ENCODE measurements at places on chromosomes 5 and 9.

- DNase-seq: no peak
These were observed 222.7 kb downstream of the ICE1 start for GRCh38 chr5:5645198-5645597.

DNA sequence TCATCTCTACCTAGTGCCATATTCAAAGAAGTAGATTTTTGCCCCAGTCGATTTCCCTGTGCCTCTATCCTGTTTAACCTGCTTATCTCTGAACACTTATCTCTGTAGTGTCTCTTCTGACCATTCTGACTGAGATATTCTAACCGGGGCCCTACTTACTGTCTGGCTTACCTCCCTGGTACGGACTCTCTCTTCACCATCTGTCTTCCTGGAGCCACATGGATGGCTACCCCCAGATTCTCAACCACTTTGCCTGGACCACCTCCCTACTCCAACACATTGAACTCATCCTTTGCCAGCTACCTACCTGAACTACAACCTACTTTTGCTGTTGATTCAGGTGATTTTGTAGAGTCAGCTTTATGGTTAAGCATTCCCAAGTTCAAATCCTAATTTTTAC, 397.4 kb upstream of the SLC24A2 start:
- DNase-seq: no peak

DNA sequence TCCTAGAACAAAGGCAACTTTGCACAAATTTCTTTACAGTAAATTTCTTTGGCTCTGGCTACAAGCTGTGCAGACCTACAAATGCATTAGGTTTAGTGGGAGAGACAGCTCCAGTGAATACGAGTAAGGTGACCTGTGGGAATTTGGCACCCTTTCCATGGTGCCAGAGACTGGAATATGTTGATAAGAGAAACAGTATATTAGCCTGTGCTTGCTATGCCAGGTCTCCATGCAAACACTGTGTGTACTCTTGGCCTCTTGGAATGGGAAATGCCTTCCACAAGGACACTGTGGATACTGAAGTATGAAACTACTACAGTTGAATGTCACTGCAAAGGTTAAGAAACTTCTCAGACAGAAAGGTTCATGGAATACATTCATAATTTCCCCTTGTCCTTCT, 458.5 kb downstream of the IRX1 start:
- no peak for DNase-seq

GRCh38 chr5:134957920-134958608, 9.6 kb upstream of the CATSPER3 start:
- no peak for DNase-seq

GRCh38 chr9:101028346-101029314, at the start of gene PLPPR1:
PLPPR1 (plus strand) TSS chr9:101028727.
- DNase-seq: no peak

DNA sequence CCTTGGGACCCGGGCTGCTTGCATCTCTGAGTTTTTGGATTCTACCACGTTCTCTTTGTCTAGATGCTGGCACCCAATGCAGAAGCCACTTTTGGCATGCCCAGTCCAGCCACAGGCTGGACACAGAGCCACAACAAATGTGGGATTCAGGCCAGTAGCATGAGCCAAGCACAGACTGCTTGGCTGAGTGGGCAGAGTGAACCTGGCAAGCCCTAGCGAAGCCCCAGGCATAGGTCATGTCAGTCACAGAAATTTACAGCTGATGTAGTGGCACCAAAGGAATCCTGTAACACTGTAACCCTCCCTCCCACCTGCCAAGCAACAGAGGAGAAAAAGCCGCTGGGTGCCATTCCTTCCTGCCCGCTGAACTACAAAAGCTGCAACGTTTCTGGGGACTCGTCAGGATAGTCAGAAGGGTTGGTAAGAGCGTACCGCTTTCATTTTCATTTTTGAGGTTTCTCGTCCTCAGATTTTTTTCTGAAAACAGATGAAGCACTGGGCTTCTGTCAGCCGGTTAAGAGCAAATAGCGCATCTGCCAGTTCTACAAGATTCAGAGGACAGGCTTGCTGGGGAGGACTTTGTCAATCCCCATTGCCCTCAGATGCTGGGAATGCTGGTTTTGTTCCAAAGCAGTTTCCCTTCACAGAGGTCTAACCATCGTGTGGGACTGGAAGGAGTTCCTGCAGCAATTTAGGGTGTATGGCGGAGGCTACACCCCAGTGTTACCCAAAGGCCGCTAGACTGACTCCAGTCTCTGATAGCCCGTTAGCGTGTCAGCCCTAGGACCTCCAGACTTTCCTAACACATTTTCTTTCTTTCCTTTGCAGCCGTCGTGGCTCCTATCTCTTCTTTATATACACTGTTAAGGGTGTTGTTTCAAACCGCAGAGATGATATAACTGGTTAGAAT, 399.0 kb downstream of the HTR1A start:
- no peak for DNase-seq

DNA sequence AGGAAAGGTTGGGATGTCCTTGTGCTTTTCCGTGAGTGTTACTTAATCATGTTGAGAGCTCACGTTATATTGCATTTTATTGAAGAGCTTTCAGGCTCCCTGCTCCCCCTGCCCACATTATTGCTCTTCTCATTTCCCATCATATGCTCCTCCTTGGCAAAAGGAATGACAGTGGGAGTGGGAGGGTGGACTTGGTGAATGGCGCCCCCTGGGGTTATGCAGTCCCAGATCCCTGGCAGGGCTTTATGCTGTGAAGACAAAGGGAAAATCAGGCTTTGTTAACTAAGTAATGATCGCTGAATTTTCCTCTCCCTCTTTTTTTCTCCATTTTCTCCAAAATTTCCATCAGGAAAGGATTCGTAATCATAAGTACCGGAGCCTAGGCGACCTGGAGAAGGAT, 166.6 kb downstream of the SMARCA2 start:
- no peak for DNase-seq

DNA sequence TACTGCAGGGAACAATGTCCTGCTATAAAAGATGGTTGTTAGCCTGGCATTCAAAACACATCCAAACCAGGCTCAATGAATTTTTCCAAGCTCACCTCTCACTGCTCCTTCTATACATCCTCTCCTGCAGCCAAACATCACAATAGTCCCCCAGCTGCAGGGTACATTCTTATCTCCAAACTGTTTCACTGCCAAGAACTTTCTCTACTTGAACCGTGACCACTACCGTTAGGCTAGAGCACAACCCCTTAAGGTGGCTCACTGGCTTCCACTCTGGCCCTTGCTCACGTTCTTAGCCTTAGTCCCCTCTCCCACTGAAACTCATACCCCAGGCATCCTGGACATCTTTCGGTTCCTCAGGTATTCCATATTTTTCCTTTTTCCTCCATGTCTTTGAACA, 29.0 kb upstream of the ANXA6 start:
- DNase-seq: no peak

DNA sequence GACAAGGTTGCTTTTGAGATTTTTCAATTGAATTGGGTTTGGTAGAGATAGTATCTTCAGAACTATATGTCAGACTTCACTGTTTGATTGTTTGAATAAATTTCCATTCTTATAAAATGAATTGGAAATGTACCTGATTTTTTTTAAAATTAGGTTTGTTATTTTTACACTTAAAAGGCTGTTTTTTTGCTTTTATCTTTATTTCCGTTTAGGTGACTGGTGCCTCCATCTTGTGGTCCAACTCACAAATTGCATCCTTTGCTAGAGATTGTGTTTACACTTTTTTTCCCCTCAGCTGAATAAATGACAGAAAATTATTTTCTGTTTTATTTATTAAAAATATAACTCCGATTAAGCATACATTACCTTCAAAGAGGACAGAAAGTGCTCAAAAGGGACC, 15.6 kb downstream of the NDUFAF2 start:
- no peak for DNase-seq

DNA sequence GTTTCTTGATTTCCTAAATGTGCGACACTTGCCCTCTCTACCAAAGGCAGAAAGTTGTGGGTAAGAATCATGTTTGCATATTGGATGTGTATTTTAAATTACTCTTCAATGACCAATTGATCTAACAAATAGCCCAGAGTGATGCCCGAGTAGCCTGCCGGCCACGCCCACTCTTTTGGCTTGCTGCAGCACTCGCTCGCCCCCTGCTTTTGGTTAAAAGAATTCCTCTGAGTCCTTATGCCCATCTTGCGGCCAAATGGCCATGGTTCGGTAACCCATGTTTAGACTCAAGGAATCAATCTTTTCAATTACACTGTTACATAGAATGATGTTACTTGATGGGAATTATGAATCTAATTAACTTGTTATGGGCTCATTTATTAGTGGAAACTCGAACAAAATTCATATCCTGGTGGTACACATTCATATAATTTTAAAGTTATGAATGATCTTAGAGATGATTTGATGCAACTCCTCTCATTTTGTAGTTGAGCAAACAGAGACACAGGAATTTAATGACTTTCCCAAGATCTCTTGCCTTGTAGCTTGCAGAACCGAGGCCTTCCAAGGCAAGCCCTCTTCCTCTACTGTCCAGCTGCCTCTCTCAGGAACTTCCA, 36.5 kb downstream of the PPIC start:
- DNase-seq: no peak

- no peak for DNase-seq
These were observed 330.6 kb downstream of the NR2F1-AS1 start for GRCh38 chr5:93250424-93250823.

- no peak for DNase-seq
These were observed 155.8 kb upstream of the ZNF608 start for GRCh38 chr5:124902097-124902821.

GRCh38 chr5:83149671-83150070, 72.3 kb downstream of the XRCC4 start:
- no peak for DNase-seq

DNA sequence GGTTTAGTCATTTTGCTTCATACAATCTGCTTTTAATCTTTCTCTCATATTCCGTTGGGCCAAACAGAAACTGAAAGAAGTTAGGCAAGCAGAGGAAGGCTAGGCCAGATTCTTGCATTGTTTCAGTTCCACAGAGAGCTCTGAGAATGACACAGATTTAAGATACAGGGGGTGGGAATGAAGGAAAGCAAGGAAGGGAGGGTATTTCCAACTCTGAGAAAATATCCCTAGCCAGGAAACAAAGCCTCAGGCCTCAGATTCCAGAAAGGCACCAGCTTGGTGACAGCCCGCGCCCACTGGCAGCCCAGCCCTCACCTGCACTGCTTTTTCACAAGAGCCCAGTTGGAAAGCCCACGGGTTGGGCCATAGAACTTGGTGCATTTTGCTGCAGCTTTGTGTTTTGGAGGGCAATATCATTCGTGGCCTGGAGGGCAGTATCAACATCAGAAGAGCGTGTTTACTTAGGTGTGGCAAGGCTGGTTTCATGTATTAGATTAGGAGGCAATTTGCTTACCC, 63.5 kb downstream of the ENC1 start:
- no peak for DNase-seq

DNA sequence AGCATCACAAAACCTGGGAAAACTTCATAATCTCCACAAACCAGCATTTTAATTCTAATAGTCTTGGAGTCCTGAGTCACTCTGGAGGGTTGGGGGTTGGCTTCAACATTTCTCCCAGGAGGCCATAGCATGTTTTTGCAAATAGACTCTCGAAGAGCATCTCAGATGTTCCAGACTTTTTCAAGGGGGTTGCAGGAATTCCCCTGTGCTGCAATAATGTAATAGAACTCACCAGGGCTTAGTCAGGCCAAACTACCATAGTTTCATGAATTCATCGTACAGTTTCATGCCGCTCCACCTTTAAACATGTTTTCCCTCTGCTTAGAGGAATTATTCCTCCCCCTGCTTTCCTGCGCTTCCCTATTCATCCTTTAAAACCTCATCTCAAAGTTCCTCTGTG, 499.5 kb upstream of the KLF4 start:
- no peak for DNase-seq

DNA sequence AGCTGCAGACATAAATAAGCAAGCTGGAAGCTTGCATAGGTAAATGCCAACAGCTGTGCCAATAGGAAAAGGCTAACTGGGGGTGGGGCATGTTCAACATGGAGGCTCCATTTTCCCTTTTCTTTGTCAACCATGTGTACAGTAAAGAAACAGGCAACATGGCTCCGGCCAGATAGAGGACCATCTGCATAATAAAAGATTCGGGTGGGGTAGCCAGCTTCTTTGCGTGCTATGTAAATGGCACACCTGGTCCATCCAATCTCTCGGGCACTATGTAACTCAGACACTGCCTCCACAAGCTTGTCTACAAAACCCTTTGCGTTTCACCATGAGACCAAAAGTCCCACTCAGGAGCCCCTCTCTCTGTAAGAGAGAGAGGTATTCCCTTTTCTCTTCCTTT, 41.7 kb upstream of the DENND4C start:
- DNase-seq: no peak

GRCh38 chr9:3059781-3060468, 216.0 kb upstream of the PUM3 start:
- DNase-seq: no peak

DNA sequence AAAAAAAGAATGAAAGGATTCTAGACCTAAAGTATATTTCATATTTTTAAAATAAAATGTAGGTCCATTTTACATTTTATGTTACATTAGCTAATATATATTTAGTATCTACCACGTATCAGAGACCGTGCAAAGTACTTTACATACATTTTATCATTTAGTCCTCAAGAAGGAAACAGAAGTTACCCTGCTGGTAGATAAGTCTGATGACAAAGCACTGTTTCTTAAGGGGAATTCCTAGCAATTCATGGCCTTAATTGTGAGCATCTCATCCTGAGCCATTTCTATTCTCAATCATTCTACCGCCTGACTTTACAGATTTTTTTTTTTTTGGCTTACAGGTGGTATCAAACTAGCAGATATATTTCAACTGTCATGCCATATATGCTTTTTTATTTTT, 367.7 kb downstream of the PRELID2 start:
- no peak for DNase-seq

- no peak for DNase-seq
These were observed 211.0 kb downstream of the OSTF1 start for GRCh38 chr9:75299324-75299723.

DNA sequence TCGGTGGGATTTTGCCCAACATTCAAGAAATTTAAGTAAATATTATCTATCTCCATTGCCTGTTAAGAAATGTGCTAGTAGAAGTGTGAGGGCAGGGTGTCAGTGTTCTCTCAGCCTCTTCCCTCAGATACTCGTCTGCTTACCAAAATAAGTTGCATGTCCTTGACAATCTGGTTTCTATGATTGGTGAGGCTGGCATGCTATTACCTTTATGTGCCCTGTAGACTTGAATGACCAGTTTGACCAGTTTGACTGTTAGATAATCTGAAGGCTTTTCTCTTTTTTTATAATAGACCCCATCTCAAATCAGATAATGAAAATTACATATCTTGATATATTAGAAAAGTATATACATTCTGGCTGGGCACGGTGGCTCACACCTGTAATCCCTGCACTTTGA, 348 bp downstream of the CATSPER3 start:
- DNase-seq: no peak

GRCh38 chr9:12878351-12878978, 103.6 kb downstream of the LURAP1L start:
- no peak for DNase-seq

All from HS-5 (cell line).